ENCODE measurements at places on chromosomes 2 and 18.

DNA sequence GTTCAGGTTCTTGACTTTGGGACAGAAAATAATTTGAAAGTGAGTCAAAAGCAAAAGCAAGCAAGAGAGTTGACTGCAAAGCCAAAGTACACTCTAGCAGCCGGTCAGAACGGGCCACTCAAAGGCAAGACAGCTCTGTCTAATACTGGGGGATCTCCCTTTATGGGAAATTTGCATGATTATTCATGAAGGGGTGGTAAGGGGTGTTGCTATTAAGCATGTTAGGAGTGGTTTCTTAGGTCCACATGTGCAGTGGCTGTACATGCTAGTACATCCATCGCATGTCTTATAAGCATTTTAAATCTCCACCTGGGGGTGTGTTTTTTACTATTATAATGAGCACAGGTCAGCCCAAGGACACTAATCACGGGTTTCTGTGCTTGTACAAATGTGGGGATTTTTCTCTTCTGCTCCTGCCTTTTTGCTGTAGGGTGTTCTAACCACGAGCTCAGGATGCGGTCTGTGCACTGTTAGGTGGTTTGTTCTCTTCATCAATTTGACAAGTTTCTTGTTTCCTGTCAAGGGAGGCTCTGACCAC is 60.2 kb upstream of the SPP2 start:
- DNase-seq: peak; percentile 35

GRCh38 chr2:157269922-157270321 is 12.4 kb downstream of the GALNT5 start:
- no peak for DNase-seq

- no peak for DNase-seq
Measured at GRCh38 chr2:10377052-10377746, 70.9 kb downstream of the ODC1 start.

- DNase-seq: no peak
Measured at GRCh38 chr2:205659922-205660321, 22.4 kb upstream of the NRP2 start.

DNA sequence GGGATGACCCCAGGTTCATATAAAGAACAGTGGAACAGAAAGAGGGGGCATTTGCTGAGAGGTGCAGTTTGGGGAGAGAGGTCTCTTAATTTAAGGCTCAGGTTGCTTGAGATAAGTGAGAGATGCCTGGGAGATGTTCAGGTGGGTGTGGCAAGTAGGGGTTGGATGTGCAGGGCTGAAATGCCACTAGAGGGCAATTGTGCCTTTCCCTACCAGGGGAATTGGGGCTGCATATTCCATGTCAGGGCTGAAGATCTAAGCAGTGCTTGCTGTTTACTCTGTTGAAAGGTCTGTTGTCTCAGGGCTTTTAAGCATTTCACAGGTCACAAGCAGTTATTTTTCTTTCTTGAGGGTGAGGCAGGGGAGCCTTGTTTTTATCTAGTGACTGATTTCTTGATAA is 7.8 kb downstream of the CCDC85A start:
- DNase-seq: no peak

- no peak for DNase-seq
Measured at GRCh38 chr18:63881851-63882250, 5.7 kb upstream of the SERPINB2 start.

GRCh38 chr2:95301186-95301585 is 4.0 kb downstream of the KCNIP3 start:
- DNase-seq: no peak

All from stimulated activated CD4-positive, alpha-beta T cell treated with anti-CD3 and anti-CD28 coated beads, TNF-alpha, amount 100 ng/mL, for 24 hours (primary cell).